ENCODE measurements at places on chromosomes 2 and 18.

DNA sequence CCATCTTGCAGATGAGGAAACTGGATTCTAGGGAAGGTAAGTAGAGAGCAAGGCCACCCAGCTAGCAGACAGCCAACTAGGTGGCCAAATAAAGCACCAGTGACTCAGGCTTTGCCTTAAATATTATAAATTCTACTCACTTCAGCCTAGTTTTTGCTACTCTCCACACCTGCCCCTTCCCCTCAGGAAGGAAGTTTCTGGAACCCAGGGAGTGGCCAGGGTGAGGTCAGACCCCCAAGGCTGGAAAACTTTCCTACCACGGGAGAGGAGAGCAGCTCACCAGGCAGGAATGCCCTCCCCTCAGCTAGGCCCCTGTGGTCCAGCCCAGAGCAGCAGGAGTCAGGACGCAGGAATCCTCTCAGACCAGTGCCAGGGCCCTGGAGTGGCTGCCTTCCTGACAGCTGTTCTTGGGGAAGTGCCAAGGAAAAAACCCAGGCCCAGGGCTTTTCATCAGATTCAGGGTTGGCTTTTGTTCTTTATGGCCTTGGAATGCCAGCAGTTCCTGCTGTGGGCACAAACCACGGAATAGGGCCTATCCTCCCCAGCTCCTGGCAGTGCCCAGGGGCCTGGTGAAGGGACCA lies 5.1 kb upstream of the PAX8 start:
- DNase-seq = peak; percentile 90

- no peak for DNase-seq
These were observed 372.7 kb downstream of the ZNF521 start for GRCh38 chr18:24979235-24979634.

GRCh38 chr2:3956892-3957291 lies 253.5 kb downstream of the DCDC2C start:
- no peak for DNase-seq

DNA sequence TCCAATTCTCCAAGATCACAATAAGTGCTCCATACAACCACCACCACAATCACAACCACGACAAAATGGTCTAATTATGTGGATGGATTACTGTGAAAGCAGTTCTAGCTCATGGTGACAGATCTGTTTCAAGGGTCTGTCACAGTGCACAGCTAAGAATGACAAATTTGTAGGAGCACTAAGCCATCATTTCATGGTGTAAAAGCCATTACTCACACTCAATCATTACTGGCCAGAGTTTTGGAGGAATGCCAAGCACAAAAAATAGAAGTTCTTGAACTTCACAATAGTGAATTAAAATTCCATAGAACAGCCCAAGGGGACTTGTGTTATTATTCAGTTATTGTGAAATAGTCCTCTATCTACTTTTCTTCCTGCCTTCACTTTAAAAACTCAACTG lies 2.3 kb downstream of the CPS1 start:
- DNase-seq = no peak

- DNase-seq = no peak
These were observed 423.6 kb upstream of the TNP1 start for GRCh38 chr2:217283460-217283859.

DNA sequence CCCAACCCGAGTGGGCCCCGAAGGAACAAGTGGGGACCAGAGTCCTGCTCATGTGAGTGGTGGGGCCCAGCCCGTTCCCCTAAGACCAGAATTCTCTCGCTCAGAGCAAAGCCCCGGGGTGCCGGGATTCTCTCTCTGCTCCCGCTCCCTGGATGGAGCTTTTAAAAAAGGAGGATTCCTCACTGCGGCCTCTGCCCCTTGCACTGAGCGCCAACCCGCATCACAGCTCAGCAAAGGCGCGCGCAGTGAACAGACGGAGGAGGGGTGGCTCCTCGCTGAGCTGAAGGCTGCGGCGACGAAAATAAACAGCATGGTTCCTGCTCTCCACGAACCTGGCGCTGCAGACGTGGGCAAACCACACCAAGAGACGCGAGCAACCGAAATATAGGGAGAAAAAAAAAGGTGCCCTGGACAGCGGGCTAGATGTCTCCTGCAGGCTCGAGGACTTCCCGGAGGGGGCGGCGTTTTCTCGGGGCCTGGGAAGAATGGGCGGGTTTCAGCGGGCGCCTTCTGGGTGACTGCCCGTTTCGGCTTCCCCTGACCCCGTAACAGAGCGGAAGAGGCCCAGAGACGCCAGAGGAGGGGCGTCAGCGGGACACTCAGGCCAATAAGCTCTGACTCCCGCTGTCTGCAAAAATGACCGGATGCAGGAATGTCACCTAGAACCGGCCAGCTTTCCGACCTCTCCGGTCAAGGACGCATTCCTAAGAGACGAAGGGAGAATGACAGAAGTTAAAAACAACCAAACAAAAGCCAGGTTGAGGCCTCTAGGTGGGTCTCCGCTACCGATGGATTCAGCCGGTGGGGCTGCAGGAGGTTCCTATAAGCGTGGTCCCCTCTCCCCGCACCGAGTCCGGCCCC lies 819 bp upstream of the KLF11 start:
- DNase-seq = peak; percentile 86

DNA sequence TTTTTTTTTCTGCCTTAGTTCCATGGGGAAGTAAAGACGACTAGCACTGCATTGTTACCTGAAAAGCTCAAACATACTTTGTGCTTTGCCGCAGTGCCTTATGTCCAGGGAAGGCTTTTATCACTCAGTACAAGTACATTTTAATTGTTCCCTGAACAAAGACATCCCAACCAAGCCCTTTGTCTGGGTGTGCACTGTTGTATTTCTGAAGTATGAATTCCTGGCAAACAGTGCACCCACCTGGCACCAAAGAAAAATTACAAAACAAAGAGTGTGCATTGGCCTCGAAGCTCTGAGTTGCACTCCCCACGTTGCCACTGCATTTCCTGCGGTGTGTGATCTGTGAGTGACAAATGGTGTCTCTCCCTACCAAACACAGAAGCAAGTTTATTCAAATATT lies 858.5 kb upstream of the PIK3C3 start:
- DNase-seq = no peak

- DNase-seq = peak; percentile 70
These were observed 1.7 kb upstream of the PRKD3 start for GRCh38 chr2:37326285-37326684.

DNA sequence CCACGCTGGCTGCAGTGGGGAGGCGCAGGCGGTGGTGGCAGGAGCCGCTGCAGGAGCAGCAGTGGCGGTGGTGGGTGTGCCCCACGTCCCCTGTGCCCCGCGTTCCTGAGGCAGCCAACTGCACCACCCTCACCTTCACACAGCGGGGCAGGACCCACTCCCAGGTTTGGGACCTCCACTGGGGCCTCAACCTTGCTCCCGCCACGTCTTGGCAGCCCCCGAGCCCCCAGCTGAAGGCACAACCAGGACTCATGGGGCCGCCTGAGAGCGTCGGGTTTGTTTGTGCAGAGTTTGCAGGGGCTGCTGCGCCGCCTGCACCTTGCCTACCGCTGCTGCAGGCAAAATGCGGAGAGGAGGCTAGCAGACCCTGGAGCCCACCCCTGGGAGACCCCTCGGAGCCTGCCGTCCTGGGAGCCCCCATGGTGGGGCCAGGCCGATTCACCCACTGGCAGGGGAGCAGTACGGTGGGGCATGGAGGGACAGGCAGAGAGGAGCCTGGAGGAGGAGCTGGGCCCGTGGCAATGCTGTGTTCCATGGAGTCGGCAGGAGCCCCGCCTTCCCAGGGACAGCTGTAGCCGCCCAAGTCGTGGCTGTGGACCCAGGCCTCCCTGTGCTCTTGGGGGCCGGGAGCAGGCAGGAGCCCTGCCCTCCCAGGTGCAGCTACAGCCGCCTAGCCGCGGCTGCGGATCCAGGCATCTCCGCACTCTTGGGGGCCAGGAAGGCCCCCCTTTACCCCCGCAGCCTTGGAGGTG lies 14.7 kb upstream of the EML6 start:
- peak; percentile 73 for DNase-seq

DNA sequence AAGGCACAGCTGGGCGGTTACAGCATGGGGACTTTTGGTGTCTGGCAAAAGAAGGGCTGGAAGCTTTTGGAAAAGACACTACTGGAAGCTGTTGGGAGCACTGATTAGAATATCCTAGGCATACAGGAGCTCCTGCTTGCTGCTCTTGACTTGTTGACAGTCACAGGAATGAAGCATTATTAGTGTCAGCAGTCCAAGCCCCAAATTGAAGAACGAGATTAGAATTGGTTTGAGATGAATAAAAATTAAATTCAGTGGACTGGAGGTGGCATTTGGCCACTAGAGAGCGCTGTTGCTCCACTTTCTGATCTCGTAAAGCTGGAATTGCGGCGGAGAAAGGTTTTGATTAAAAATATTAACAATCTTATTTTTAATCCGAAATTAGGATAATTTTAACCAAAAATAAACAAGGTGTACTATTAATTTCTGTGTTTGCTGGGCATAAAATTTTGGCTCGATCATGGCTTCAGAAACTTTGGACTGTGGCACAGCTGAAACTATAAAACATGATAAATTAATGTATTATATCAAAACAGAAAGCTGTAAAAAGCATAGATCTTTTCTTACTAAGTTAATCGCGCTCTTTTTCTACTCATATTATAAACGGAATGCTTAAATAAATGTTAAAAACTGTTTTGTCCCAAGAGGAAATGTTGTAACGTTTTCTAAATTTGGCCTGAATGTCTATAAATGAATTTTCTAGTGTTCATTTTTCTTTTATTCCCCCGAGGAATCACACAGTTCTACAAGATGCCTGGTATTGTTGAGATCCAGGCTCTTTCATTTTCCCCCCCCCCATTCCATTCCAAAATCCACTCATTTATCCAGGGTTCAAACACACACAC lies 2.4 kb upstream of the HOXD8 start:
- DNase-seq = no peak

GRCh38 chr2:125086313-125087184 lies 1061.5 kb downstream of the CNTNAP5 start:
- no peak for DNase-seq

- DNase-seq = no peak
These were observed 5.4 kb upstream of the SPOPL start for GRCh38 chr2:138496096-138496651.

GRCh38 chr2:86301009-86301408 lies 36.4 kb downstream of the REEP1 start:
- DNase-seq = no peak

GRCh38 chr18:48453330-48454066 lies 44.3 kb upstream of the ZBTB7C start:
- DNase-seq = no peak

DNA sequence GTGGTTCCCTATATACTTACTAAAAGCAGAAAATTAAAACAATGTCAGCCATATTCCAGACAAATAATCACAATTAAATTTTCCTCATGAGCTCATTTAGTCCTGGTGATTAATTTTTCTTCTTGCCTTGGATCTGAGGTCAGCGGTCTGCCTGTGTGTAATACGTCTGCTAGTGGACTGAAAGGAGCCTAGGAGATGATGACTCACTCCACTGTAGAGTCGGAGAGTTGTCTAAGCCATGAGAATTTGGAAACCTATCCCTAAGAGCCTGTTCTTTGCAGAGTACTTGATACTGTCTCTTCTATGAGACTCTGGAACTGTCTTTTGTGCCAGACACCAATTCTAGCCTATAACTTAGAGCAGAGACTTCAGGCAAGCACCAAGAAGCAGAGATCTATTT lies 94.2 kb upstream of the RAB27B start:
- DNase-seq = no peak

DNA sequence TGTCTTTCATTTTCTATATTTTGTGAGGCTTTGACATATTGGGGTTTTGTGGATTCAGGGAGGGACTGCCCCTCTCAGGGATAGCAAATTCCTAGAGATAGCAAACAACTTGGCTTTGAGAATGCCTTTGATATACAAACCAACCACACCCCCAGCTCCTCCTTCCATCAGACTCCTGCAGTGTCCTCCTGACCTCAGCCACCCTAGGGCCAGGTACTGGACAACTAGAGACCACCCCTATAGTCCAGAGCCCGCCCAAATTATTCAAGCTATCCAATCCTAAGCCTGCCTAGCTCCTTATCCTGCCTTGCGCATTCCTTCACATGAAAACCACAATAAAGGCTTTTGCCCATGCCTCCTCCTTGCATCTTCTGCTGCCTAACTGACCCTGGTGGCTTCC lies 22.9 kb upstream of the STAM2 start:
- no peak for DNase-seq

- DNase-seq = peak; percentile 85
These were observed 121.2 kb downstream of the ZNF521 start for GRCh38 chr18:25230658-25231326.

GRCh38 chr18:34709750-34710441 lies at the start of gene DTNA:
DTNA (plus strand) TSS chr18:34710298; CDS start chr18:34755977, 45,679 bp downstream.
- DNase-seq = no peak

DNA sequence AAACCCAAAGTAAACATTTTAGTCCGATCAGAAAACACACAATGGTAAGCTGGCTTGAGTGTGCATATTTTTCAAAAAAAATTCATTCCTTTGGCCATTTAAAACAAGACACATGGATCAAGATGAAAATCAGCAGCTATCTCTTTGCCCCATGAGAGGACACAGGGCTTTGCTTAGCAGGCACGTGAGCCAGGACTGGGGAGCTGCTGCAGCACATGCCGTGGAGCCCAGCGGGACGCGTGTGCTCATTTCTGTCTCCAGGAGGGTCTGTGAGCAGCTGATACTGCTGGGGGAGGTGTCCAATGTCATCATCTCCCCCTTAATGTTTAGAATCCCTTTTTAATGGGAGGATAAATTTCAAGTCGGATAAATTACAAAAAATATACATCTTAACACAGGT lies 49.8 kb upstream of the CNGA3 start:
- DNase-seq = no peak

DNA sequence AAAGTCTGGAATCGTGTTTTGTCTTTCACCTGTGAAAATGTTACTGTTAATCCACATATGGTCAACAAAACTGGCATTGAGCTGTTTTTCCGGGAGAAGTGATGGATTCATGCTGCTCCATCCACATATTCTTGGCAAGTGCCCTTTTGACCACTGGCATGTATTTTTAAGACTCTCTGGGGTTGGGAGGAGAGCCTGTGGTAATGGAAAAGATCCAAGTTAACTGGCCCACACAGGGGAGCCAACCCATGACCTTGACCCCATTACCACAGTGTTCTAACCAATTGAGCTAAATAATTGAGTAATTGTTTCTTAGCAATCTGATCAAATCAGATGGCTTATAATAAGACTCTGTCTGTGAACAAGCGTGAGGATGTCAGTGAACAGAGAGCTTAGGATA lies 296.2 kb upstream of the NRP2 start:
- DNase-seq = no peak

- no peak for DNase-seq
These were observed 393.7 kb upstream of the RAB6C start for GRCh38 chr2:129585760-129586159.

GRCh38 chr2:201644001-201644400 lies 698 bp upstream of the TMEM237 start:
- peak; percentile 54 for DNase-seq

DNA sequence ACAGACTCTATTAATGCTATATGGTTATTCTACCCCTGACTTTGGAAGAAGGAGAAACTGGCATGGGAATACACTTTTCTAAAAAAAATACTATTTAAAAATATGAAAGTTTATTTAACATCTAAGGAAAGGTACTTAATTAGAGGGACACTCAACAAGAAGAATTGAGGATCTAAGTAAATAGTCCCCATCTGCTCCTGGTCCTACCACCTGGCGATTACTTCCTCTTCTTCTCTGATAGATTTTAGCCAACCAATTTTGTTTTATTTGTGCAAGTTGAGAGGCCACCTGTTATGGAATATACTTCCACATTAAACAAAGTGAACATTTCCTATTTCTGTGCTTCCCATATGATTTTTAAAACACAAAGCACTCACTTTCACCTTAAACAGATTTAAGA lies 111.7 kb downstream of the BCL2 start:
- no peak for DNase-seq

GRCh38 chr18:10562773-10563160 lies 36.9 kb downstream of the NAPG start:
- DNase-seq = no peak

GRCh38 chr2:127531221-127531648 lies 4.2 kb upstream of the MYO7B start:
- DNase-seq = no peak

Data from tibial artery (tissue), 4 donors.